ENCODE measurements at places on chromosomes 4 and X.

DNA sequence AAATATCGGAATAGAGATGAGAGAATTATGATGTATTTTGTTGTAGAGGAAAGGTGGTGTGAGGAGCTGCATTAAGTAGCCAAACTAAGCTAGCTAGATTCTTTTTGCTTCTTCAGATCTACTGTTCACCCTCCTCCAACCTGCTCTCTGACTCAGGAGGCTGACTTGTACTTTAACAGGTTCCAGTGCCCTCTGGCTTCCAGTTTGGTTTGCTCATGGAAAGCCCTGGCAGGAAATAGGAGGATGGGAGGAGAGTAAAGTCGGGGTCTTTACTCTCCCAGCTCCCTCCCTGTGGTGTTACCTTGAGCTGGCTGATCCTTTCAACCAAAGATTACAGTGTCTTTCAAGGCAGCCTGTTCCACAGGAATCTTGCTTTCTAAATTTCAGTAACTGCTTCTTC, 277.0 kb upstream of the EDA2R start:
- DNase-seq = no peak

DNA sequence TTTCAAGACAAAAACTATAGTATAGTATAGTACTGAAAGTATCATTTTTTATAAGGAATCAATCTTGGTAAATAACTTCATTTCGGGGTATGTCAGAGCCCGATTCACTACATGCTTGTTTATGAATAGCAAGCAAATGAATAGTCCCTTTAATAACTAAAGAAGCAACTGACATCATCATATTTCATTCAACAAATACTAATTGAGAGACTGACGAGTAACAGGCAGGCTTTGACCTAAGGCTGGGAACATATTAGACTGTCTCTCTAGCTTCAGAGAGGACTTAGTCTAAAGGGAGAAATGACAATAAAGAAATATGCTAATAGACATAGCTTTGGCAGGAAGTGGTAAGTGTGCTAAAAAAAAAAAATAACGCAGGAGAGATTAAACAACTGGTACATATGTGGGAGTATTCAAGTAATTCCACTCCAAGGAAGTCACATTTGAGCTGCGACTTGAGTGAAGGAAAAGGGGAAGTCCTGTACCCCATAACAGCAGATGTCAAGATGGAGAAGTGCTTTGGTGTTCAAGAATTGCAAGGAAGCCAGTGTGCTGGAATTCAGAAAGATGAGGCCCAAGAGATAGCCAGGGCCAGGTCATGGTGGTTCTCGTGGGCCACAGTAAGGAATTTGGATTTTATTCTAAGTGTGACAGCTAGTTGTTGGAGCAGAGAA, 284.9 kb downstream of the FBXO8 start:
- no peak for DNase-seq

GRCh38 chrX:53458082-53458481, 23.9 kb upstream of the HSD17B10 start:
- DNase-seq = no peak

DNA sequence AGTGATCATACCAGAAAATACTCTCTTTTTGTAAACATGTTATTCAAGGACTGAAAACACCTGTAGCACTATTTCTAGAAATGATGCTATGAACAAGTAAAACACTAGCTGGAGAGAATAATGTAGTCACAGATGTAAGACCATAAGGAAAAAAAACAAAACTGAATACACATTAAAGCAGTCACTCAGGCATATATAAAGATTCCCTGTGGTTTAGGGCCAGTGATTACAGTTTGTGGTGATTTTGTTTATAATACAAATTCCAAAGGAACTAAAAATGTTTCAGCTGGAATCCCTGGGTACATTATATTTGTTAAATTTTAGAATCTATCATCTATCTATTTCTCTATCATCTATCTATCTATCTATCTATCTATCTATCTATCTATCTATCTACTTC, 777.8 kb upstream of the FRG1 start:
- DNase-seq = no peak
